ENCODE measurements at places on chromosomes 7 and 10.

- DNase-seq: no peak
Observed at GRCh38 chr7:150337659-150338081, 3.8 kb downstream of the RARRES2 start.

DNA sequence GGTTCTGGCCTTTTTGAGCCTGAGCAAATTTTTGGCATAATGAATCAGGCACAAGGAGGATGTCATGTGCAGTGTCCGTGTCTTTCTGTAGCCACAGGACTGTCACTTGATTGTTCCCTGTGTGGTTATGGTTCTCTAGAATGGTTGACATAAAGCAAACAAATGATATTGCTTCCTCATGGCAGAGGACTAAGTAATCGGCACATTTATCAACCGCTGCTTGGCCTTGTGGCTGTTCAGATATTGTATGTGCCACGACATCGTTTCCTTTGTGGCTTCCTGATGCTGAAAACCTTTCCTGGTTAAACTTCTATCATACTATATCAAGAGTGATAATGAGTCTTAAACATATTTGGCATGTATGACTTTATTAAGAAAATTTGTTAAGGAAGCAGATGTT, 598.8 kb downstream of the SUGCT start:
- DNase-seq: no peak

- no peak for DNase-seq
Observed at GRCh38 chr7:132298790-132299189, 277.5 kb downstream of the PLXNA4 start.

GRCh38 chr7:70229242-70229641, 631.0 kb downstream of the AUTS2 start:
- no peak for DNase-seq

DNA sequence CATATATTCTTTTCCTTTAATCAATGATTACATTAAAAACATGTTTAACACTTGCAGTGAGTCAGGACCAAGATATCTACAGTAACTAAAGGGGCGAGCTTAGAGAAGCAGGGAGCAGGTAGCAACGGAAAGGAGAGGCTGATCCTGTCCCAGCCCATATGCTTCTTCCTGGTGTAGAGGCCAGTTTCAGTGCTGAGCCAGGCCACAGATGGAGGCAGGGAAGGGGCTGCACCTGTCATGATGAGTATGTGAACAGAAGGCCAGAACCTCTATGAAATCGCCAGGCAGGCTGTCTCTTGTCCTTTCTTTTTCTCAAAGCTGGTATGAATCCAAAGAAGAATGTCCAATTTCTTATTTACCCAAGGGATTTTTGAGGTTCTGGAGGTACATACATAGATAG, 16.3 kb downstream of the REEP3 start:
- DNase-seq: no peak

- no peak for DNase-seq
Observed at GRCh38 chr7:154650275-154650674, 352.6 kb downstream of the PAXIP1 start.

GRCh38 chr7:4706384-4707216, 24.5 kb downstream of the FOXK1 start:
- DNase-seq: no peak

DNA sequence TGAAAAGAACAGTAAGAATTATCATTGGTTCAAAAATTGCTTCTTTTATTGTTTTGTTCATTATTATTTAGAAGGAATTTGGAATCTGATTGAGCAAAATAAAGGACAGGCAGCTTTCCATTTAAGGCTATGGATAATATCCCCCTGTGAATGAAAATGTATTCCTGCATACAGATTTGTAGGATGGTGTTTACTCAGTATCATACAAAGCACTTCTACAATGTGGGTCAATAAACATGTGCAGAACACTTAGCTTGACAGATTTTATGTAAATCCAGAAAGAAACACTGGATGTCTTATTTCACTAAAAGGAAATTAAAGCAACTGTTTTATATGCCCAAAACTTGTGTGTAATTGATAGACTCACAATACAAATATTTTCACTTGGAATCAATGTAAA, 189.7 kb downstream of the THSD7A start:
- no peak for DNase-seq

GRCh38 chr10:16777473-16778370, 39.5 kb downstream of the RSU1 start:
- DNase-seq: no peak

DNA sequence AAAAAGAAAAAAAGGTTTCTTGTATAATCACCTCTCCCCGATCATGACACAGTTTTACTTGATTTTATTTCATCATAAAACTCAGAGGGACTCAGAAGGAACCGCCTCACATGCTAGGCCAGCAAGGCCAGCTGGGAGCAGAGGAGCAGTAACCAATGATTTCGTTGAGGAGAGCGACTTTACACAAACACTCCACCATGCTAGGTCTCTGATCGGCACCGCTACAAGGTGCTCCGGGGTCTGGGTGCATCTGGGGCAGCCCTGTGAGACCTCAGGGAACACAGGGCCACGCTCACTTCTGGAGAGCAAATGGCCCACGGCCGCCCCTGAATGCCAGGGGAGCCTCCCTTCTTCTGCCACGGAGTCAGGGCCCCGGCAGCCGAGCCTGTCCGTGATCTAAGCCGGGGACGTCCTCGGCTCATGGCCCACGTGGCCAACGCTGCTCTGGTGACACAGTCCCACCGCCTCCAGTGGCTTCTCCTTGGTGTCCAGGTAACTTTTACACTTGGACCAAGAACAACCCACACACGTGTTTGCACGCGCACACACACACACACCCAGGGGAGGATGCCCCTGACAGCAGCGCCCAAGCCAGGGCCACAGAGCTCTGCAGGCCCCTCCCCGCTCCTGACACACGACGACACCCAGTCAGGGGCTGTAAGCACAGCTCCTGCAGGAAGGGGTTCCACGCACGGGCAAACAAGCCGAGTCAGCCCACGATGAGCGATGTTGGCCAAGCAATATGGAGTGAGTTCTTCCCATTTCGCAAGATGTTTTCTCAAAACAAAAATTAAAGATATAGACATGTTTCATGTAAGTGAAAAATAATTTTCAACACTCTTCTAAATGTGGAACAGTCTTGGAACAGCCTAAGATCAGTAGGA, 332.3 kb downstream of the DNAJB6 start:
- no peak for DNase-seq

GRCh38 chr10:119478111-119478802, 64.3 kb downstream of the RGS10 start:
- no peak for DNase-seq

- DNase-seq: no peak
Observed at GRCh38 chr10:114024876-114025610, 18.6 kb upstream of the ADRB1 start.

- DNase-seq: no peak
Observed at GRCh38 chr7:37100735-37101331, 347.8 kb downstream of the ELMO1 start.

DNA sequence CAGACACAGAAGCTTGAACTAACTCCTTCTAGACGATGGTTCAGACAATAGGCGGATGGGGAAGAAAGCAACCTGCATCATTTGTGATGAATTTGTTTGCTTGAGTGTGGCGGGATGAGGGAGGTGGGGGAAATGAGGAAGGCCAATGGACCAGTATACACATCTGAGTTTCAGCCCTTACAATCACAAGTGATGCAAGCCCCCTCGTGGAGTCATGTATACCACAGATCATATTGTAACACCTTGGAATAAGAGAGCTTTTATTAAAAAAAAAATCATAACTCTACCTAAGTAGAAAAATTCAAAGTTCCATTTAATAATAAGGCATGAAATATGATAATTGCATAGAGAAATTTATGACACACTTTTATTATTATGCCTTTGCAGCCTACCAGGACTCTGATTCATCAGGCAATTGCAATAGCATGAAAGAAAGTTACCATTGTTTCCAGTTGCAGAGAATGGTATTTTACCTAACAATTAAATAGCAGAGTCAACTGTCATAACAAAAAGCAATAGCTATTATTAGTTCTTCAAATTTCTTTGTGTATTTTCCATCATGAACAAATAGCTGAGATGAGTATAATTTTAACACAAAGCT, 230.2 kb upstream of the AKR1E2 start:
- DNase-seq: no peak

GRCh38 chr10:71961831-71962230, 2.4 kb upstream of the CHST3 start:
- DNase-seq: no peak

GRCh38 chr10:97770255-97770654, 1.5 kb downstream of the SFRP5 start:
- no peak for DNase-seq

GRCh38 chr10:96642973-96643372, 56.2 kb upstream of the TM9SF3 start:
- no peak for DNase-seq

GRCh38 chr10:90642650-90643049, 215.2 kb downstream of the HTR7 start:
- DNase-seq: no peak

- no peak for DNase-seq
Observed at GRCh38 chr10:13520194-13520593, 8.6 kb downstream of the BEND7 start.

- no peak for DNase-seq
Observed at GRCh38 chr10:33306126-33306525, 28.3 kb downstream of the NRP1 start.

All from stimulated activated CD8-positive, alpha-beta memory T cell treated with anti-CD3 and anti-CD28 coated beads, Interleukin-12 subunit alpha, Interleukin-12 subunit beta, amount 100 ng/mL, for 1 hour (primary cell).